CD4-positive, alpha-beta memory T cell (primary cell): ENCODE measurements at places on chromosomes 13 and 19. TPM values are rescaled to one million over a fixed set of nuclear protein-coding genes. Genes with fewer than 3 reads are reported as not detected.

GRCh38 chr19:55678121-55678671, 3.2 kb downstream of the EPN1 start:
- DNase-seq = no peak

DNA sequence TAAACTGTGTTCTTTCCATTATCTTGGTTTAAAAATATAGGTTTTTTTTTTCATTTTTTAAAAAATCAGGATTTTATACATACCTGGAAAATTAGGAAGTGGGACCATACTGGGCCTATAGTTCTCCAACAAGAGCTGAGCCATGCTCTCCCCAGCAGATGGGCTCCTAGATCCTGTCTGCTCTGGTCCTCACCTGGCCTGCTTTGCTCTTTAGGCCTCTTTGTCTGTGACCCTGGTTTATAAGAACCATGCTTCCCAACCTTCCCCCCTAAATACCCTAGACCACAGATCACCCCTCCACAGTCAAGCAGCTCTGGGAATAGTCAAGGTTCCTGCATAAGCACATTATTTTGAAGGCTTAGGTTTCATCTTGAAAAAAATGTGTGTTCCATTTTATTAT, 185.0 kb upstream of the TSHZ3 start:
- no peak for DNase-seq

DNA sequence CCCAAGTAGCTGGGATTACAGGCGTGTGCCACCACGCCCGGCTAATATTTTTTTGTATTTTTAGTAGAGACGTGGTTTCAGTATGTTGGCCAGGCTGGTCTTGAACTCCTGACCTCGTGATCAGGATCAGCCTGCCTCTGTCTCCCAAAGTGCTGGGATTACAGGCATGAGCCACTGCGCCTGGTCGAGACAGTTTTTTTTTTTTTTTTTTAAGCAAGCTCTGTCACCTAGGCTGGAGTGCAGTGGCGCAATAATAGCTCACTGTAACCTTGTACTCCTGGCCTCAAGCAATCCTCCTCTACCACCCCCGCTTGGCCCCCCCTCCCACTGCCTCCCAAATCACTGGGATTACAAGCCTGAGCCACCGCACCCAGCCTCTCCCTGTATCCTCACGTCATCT, 6.4 kb upstream of the MAP2K7 start:
- no peak for DNase-seq

MEIOSIN gene
- not detected for total RNA-seq

MEIS3 gene
- not detected for total RNA-seq
